ENCODE measurements at places on chromosomes 7 and 10.

GRCh38 chr7:2231992-2232765, 566 bp downstream of the MAD1L1 start:
- DNase-seq, result no peak

DNA sequence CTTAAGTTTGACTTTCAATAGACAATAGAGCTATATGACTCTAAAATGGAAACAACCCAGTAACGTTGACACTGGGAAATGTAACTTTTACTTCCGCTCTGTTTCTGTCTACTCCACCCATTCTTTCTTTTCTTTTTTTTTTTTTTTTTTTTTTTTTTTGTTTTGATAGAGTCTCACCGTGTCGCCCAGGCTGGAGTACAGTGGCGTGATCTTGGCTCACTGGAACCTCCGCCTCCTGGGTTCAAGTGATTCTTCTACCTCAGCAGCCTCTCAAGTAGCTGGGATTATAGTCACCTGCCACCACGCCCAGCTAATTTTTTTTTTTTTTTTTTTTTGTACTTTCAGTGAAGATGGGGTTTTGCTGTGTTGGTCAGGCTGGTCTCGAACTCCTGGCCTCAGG, 13.9 kb downstream of the PRSS2 start:
- DNase-seq, result no peak

- no peak for DNase-seq
Measured at GRCh38 chr10:72573079-72573478, 52.8 kb downstream of the MICU1 start.

DNA sequence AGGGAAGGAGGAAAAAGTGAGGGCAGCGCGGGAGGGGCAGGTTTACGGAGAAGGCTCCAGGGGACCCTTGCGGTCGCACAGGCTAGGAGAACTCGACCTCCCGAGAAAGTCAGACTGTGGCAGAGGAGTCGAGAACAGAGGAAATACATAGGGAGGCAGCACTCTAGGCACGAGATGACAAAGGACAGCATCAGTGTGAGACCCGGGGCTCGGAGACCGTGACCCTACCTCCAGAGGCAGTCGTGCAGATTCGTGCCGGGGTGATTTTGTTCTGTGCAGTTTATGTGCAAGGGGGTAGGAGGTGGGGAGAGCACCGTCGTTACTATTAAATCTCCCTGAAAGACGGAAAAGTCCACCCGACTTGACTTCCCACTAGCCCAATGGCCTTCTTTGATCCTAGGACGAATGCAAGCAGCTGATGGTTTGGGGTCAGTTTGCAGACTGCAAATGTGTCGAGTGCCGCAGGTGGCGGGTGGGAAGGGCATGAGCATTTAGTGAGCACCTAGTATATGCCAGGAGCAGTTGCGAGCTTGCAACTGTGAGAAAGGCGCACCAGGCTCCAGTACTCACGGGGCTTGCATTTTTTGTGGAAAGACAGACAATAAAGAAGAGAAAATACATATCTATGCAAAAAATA, 674 bp upstream of the OSBPL3 start:
- peak; percentile 32 for DNase-seq

GRCh38 chr7:24982917-24983316, 2.9 kb upstream of the OSBPL3 start:
- DNase-seq, result no peak

Measured in stimulated activated CD4-positive, alpha-beta T cell treated with anti-CD3 and anti-CD28 coated beads, Interleukin-4, amount 100 ng/mL, for 48 hours (primary cell).